WTC11 (cell line): ENCODE measurements at places on chromosomes 2 and 18.

DNA sequence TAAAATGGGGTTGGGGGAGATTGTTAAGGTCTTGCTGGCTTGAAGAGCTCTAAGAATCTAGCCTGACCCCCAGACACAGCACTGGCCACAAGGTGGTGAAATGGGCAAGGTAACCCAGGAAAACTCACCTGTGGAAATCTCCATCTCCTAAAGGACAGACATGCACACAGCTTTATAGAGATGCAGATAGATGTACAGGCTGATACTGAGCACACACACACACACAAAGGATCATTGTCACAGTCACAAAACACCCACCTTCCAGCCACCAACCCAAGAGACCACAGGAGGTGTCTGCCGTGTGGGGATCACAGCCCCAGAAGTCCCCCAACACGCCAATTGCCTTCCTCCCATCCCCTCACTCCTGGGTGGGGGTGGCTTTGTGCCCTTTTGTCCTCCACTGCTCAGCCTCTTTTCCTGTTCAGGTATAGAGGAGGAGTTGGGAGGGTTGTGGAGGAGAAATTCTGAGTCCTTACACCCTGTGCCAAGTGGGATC is 3.2 kb upstream of the CYP26B1 start:
- DNase-seq, result no peak

DNA sequence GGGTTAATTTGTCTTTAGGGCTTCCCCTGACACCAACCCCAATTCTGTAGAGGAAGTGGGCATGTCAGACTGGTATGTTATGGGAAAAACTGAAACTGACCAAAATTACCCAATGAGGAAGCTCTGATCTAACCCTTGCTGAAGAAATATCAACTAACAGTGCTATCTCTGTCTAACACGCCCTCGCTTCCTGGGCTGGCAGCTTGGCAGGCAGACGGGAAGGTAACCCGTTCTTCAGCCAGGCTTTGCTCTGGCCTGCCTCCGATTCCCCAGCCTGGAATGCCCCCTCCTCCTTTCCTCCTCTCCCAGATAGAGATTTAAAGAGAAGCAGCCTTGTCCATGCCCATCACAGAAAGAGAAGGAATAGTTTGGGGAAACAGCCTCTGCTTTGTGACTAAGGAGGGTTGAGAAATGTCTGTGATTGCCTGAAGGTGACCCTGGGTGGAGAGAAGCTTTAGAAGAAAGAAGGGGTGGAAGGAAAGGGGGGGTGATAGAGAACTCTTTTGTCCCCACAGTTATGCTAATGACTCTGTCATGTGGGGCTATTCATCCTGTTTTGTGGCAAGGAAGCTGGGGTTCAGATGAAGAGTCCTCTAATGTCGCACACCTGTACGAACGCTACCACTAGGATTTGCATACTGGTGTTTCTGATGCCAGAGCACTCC is 15.4 kb downstream of the HK2 start:
- DNase-seq, result no peak

- no peak for DNase-seq
Measured at GRCh38 chr2:53021292-53021691, 746.3 kb upstream of the CHAC2 start.

GRCh38 chr2:219291394-219291793 is 12.2 kb downstream of the DNAJB2 start:
- DNase-seq, result no peak

GRCh38 chr2:231433990-231434389 is 30.3 kb downstream of the NCL start:
- no peak for DNase-seq

GRCh38 chr18:9612977-9613376 is 1.4 kb downstream of the PPP4R1 start:
- no peak for DNase-seq

- no peak for DNase-seq
Measured at GRCh38 chr2:238642973-238643372, 204.9 kb upstream of the TWIST2 start.

- no peak for DNase-seq
Measured at GRCh38 chr2:74071426-74071825, 76.3 kb downstream of the BOLA3 start.

- DNase-seq, result no peak
Measured at GRCh38 chr2:175937216-175937615, 64.9 kb downstream of the LNPK start.

GRCh38 chr18:22838639-22839277 is 94.4 kb upstream of the RBBP8 start:
- DNase-seq, result no peak

GRCh38 chr2:55949613-55950012 is 26.0 kb upstream of the EFEMP1 start:
- no peak for DNase-seq
